ENCODE measurements at places on chromosomes 2 and 18. TPM values are rescaled to one million over a fixed set of nuclear protein-coding genes. Genes with fewer than 3 reads are reported as not detected.

- no peak for DNase-seq
Measured at GRCh38 chr2:231583982-231584381, 8.7 kb upstream of the TEX44 start.

GRCh38 chr2:70113359-70114070, 26.2 kb downstream of the PCBP1 start:
- DNase-seq = no peak

GRCh38 chr2:200258881-200259576, 47.5 kb upstream of the SPATS2L start:
- no peak for DNase-seq

DNA sequence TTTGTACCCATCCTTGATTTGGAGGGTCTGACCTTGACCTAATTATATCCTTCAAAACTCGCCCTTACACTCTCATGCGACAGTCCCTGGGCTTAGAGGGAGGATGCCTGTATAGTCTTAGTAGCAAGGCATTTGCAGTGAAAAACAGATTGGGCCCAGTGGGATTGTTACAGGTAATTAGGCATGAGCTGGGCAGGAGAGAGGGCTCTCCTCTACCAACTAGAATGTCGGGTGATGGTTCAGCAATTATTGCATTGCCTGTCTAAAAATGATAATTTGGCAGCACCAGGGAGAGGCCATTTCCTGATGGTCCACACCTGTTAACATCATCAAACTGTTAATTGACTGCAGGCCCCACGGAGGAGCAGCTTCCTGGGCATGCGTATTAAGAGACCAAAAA, 32.4 kb downstream of the COMMD1 start:
- DNase-seq = no peak

DNA sequence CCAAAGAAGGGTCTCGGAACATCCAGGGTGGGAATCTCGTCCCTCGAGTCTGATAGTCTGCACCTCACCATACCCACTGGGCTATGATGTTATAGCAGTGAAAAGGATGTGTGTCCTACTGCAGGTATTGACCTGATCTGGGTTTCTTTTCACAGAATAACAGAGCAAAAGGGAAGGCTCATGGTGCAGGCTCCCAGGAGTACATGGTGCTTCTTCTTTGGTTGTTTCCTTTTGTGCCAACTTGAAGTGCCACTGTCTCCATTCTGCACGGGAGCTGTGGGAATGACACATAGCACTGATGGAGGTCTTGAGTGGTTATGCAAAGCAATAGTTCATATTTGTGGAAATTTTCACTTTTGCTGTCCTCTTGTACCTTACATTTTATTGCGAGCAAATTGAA, 72.2 kb upstream of the EML6 start:
- DNase-seq = no peak

- DNase-seq = no peak
Measured at GRCh38 chr2:164496881-164497280, 124.4 kb downstream of the GRB14 start.

GRCh38 chr2:21539685-21540084, 415.9 kb downstream of the TDRD15 start:
- DNase-seq = no peak

DNA sequence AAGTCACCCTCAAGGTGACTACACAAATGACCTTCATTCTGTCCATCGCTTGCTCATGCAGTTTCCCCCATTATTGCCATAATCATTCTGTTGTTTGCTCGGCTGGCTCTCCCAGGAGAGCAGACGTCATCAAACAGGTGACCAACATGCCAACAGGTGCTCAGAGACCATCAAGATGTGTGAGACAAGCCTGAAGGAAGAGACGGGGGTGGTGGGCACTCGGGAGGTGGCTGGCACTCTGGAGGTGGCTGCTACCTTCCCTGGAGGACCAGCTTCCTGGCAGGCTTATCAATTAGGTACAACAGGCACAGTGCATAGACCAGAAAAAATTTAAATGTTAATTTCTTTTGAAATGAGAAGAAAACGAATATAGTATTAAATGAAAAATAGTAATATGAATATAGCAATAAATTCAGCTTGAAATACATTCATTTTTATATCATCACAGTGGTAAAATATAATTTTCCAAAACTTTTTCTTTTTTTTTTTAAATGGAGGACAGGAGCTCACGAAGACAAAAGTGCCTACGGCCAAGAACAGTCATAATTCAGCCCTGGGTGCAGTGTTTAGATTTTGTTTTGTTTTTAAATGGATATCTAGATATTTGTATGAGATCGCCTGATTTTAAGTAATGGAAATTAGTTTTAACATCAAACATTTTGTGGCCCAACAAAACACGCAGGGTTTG, 16.9 kb upstream of the HAAO start:
- DNase-seq = no peak

DNA sequence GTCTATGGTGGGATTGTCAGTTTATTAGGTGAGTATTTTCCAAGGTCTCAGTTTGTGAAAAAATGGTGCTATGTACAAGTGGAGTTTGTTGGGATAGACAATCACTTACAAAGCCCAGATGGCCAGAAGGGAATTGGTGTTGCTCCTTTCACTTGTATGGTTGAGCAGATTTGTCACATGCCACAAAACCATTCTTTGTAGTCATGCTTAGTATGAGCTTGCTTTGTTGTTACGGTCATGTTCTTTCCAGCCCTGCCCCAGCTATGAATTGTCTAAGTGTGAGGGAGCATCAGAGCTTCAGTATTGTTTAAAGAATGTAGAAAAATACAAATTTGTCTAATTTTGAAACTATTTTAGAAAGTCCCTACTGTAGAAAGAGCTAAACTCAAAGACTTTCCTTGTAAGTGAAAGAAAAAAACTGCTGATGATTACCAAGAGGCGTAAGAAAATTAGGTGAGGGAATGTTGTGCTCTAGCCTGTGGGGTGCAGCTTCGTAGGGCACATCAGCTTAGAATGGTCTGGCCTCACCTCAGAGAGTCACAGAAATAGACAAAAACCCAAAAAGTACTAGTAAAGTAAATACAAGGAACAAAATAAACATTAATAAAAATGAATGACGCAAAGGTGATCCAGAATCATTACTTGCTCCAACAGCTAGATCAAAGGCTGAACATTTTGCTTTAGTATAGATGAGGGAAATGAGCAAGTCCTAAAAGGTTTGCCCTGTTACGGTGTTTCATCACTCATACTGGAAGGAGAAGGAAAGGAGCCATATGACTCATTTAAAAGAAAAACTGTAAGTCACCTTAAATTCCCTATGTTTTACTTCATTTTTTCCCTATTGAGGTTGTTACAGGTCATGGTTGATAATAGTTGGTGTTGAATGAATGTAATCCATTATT, 9.2 kb downstream of the TGIF1 start:
- peak; percentile 51 for DNase-seq

DNA sequence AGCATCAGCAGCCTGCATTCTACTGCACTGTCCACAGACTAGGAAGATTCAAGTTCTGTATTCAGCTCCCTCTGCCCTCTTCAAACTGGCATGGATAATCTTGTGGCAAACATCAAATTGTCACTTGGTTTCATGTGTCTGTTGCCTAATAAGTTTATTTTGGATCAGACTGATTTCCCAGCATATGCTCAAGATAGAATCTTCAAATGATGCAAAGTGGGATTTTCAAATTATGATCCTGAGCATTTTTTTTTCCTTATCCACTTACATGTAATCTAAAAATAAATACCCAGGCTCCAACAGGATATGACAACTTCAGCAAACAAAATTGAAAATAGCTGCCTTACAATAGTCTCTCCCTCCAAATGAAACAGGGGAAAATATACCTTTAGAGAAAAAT, 160.9 kb upstream of the VRK2 start:
- no peak for DNase-seq

GRCh38 chr2:83394134-83394904, 1064.8 kb downstream of the SUCLG1 start:
- no peak for DNase-seq

- no peak for DNase-seq
Measured at GRCh38 chr2:170587117-170587516, 128.0 kb upstream of the SP5 start.

- no peak for DNase-seq
Measured at GRCh38 chr18:43341014-43341413, 63.7 kb upstream of the SYT4 start.

DNA sequence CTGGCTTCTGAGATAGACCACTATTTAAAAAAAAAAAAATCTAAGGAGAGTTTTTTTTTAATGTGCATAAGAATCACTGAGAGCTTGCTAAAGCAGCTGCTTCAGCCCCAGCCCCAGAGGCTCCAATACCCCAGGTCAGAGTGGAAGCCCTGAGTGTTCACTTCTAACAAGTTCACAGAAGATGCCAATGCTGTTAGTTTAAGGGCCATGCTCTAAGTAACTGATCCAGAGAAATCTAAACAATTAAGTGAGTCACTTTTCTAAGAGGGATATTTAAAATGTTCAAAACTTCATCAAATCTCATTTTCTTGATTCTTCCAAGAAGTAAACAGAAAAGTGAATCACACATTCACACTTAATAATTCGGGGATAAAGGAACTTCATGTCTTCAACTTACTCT, 126.4 kb upstream of the CD226 start:
- DNase-seq = no peak

- no peak for DNase-seq
Measured at GRCh38 chr2:121649149-121649595, at the start of gene CLASP1. Gene CLASP1 (minus strand): TSS chr2:121649462. CDS start chr2:121605895, 43,567 bp downstream.

The IL36RN gene
- not detected for total RNA-seq

The HTR2B gene
- total RNA-seq = not detected

The COX7A2L gene
- 315 TPM for total RNA-seq
